ENCODE measurements at places on chromosomes 4 and X.

DNA sequence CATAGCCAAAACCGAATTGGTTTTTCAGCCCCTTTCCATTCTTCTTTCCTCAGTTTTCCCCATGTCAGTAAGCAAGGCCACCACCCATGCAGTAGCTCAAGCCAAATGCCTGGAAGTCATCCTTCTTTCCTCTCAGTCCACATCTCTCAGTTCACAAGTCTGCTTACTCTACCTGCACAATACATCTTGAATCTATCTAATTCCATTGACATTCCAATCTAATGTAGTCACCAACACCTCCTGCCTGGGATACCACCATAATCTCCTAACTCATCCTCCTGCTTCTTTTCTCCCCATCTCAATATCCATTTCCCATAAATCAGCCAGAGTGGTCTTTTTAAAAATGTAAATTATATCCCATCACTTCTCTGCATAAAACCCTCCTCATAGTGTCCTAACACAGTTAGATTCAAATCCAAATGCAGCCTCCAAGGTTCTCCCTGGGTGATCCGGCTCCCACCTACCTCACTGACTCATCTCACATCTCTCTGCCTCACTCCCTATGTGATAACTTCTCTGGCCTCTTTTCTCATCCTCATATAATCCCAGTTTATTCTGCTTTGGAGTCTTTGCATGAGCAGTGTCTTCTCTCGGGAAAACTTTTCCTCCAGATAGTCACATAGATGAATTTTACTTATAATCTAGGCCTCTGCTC is 26.9 kb downstream of the KCNIP4 start:
- no peak for DNase-seq

GRCh38 chr4:137446071-137446470 is 86.2 kb downstream of the PCDH18 start:
- no peak for DNase-seq

GRCh38 chr4:159017323-159018026 is 85.4 kb upstream of the RAPGEF2 start:
- no peak for DNase-seq

- no peak for DNase-seq
Observed at GRCh38 chrX:42530027-42530426, 247.9 kb downstream of the PPP1R2C start.

DNA sequence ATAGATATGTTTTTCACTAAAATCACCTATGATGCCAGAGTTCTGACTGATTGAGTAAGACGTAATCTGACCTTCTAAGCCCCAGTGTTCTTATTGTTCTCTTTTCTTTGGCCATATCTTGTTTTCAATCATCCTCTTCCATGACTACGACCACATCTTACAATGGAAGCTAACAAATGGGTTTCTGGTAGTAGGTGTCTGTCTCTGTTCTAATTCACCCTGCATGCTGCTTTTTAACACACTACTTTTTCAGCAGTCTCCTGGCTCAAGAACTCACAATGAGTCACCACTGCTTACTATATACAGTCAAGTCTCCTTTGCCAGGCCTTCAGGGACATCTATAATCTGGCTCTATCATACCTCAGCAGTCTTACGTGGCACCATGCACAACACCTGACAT is 146.1 kb downstream of the NEXMIF start:
- no peak for DNase-seq

- DNase-seq = no peak
Observed at GRCh38 chr4:138135610-138136009, 106.5 kb downstream of the SLC7A11 start.

GRCh38 chr4:81131563-81131962 is 83.5 kb downstream of the PRKG2 start:
- no peak for DNase-seq
